HT1080 (cell line): ENCODE measurements at places on chromosomes 5 and 9. TPM values are rescaled to one million over a fixed set of nuclear protein-coding genes. Genes with fewer than 3 reads are reported as not detected.

DNA sequence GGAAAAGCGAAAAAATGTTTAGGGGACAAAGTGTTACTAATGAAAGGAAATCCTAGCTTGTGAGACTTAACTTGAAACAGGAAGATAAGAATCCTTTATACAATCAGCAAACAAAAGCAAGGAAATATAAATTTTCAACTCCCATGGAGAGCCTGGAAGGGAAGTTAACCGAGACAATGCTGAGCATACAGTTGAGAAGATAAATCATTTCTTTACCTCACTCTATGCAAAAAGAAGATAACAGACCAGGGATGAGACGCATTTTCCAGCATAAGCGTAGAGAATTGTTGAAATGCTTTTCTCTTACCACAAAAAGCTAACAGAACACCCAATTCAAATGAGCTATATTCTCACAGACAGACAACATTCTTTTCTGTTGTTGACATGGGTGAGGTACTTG, 309.6 kb downstream of the CWC27 start:
- no peak for DNase-seq

DNA sequence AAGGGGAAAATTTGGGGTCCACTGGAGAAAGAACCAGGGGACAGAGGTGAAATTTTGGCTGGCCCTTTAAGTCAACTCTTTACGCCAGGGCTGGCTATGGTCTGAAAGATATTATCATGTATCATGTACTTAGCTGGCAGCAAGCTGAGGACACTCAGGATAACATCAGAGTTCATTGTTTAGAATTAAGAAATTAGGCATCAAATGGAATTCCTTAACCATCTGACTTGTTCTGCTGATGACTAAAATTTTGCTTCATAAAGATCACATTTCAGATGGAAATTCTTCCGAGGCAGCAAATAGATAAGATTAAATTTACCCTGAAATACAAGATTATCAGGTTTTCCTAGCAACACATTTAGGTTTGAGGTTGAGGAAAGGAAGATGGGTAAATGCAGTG, 269.4 kb upstream of the KLF9 start:
- no peak for DNase-seq

DNA sequence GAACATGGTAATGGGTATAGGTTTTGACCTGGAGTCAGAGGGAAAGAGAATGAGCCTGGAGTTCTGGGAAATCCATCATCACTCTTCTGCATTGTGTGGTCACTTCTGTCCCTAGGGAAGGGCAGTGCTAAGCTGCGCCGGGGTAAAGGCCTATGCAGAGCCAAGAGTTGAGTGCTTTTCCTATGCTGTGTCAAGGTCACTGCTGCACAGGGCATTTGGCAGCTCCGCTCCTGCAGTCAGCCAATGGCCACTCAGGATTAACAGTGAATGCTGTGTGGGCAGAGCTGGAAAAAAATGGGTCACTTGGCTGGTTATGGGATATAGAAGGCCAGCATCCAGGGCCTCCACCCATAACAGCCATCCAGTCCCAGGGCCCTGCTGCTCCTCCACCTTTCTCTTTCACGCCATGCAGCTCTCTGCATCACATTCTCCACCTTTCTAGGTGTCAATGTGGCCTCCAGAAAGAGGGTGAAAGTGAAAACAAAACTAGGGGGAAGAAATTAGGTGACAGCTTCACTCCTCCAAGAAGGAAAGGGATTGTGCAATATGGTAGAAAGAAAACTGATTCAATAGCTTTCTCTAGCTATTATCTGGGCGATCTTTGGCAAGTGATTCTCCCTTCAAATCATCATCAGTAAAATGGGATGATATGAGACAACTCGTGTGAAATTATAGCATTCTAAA, 279.3 kb upstream of the ANKRD55 start:
- no peak for DNase-seq

- no peak for DNase-seq
Observed at GRCh38 chr9:124074746-124075145, 63.2 kb downstream of the LHX2 start.

DNA sequence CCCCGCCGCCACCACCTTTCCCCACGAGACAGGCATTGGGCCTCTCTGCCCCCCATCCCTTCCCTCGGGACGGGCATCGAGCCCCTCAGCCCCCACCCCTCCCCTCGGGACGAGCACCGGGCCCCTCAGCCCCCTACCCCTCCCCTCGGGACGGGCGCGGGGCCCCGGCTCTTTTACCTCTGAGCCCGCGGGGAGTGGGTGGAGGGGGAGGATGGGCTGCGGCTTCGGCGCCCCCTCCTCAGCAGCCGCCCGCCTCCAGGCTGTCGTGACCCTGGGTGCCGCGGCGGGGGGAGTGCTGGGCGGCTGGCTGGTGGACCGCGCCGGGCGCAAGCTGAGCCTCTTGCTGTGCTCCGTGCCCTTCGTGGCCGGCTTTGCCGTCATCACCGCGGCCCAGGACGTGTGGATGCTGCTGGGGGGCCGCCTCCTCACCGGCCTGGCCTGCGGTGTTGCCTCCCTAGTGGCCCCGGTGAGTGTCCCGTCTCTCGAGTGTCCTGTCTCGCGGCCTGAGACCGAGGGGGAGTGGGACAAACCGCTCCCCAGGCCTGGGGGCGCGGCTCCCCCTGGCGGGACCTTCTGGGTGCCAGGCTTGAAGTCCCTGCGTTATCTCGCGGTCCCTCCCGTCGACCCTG, 791 bp downstream of the SLC2A8 start:
- no peak for DNase-seq

DPP7 gene
- total RNA-seq: 43.8 and 45.5 TPM in 2 replicates

ZNF367 gene
- 21.2 and 21.6 TPM in 2 replicates for total RNA-seq
